ENCODE measurements at places on chromosomes 13 and 19. TPM values are rescaled to one million over a fixed set of nuclear protein-coding genes. Genes with fewer than 3 reads are reported as not detected.

DNA sequence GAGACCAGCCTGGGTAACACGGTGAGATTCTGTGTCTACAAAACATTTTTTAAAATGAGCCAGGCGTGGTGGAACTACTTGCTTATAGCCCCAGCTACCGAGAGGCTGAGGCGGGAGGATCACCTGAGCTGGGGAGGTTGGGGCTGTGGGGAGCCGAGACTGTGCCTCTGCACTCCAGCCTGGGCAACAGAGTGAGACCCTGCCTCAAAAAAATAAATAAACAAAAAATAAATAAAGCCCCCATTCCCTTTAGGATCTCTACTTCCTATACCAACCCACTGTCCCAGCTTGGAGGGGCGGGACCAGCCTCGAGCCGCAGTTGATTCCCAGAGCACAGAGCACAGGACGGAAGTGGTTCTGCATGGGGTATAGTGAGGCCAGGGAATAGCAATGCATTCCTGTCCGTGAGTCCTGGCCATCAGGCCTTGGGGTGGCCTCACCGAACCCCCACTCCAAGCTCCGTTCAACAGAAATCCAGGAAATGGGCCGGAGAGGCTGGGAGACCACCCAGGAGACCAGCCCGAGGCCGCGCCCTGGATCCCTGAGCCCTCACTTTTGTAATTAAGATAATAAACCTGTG, 4.9 kb upstream of the PTBP1 start:
- H3K27me3 ChIP-seq: no peaks in the 10 kb centered on the region
- peaks cover 30% of the 10 kb centered on the region for H3K4me1 ChIP-seq
- H3K36me3 ChIP-seq: no peaks in the 10 kb centered on the region
- no peak overlapping the region for H3K4me3 ChIP-seq

Gene ZFR2
- not detected for total RNA-seq

GRCh38 chr13:47399599-47399998, 502.7 kb upstream of the HTR2A start:
- H3K4me3 ChIP-seq: no peak overlapping the region
- no peaks in the 10 kb centered on the region for H3K36me3 ChIP-seq
- H3K27ac ChIP-seq: no peak overlapping the region
- DNase-seq: no peak
- H3K4me1 ChIP-seq: no peaks in the 10 kb centered on the region

Gene TEAD2
- 20.4 TPM for total RNA-seq

DNA sequence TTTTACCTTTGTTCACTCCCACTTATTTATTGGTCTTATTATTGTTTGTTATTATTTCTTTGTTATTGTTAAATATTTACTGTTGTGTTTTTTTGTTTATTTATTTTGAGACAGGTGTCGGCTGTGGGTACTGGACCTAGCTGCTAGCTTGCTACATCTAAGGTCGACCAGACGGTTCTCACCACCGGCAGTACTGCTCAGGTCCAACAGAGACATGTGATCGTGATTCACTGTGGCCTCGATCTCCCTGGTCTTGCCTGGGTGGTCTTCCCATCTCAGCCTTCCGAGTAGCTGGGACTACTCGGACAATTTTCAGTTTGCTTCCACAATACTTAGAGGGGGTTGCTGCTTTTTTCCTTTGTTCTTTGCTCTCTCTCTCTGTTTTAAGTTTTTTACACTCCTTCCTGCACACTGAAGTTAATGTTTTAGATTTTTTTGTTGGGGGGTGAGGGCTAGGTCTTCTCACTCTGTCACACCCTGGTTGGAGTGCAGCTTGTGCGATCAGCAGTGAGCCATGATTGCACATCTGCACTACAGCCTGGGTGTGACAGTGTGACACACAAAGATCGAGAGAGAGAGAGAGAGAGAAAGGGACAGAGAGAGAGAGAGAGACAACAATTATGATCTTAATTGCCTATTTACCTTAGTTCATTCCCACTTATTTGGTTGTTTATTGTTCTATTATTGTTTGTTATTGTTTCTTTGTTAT, 1432.4 kb downstream of the UQCRFS1 start:
- no peak for DNase-seq
- no peak overlapping the region for H3K4me3 ChIP-seq
- H3K27me3 ChIP-seq: no peaks in the 10 kb centered on the region
- no peaks in the 10 kb centered on the region for H3K4me1 ChIP-seq
- no peak overlapping the region for H3K27ac ChIP-seq

DNA sequence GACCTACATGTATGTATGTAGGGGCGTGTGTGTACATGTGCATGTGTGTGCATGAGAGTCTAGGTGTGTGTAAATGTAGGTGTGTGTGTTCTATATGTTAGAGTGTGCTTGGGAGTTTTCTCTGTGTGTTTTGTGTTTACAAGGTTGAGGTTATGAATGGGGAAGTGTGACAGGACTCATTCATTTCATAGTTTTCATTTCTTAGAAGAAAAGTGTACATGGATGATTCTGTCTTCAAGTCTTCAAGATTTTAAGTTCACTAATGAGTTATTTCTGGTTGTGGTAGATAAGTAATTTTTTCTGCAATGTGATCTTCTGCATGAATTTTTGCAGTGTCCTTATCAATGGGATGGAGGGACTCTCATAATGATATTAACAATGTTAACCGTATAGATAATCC, 118.2 kb upstream of the SLC10A2 start:
- no peaks in the 10 kb centered on the region for H3K36me3 ChIP-seq
- H3K27me3 ChIP-seq: no peaks in the 10 kb centered on the region
- DNase-seq: no peak
- no peak overlapping the region for H3K4me3 ChIP-seq

Gene IL17D
- 3.7 TPM for total RNA-seq

DNA sequence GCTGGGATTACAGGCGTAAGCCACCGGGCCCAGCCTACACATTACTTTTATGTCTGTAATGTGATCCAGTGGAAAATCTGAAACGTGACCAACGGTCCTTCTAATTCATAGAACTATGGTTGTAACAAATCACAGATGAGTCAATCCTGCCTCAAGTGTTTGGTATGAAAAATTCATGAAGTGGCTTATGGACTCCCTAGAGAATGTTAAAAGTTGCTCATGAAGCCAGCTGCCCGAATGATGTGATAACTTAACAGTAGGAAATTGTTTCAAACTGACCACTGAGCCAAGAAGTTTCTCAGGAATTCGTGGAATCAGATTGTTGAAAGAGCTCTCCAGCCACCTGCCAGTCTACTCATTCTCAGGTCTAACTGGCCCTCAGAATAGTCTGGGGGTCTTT, 59.4 kb upstream of the FARP1 start:
- no peak for DNase-seq
- no peak overlapping the region for H3K27ac ChIP-seq
- no peak overlapping the region for H3K4me3 ChIP-seq
- no peaks in the 10 kb centered on the region for H3K4me1 ChIP-seq
- H3K36me3 ChIP-seq: no peaks in the 10 kb centered on the region

DNA sequence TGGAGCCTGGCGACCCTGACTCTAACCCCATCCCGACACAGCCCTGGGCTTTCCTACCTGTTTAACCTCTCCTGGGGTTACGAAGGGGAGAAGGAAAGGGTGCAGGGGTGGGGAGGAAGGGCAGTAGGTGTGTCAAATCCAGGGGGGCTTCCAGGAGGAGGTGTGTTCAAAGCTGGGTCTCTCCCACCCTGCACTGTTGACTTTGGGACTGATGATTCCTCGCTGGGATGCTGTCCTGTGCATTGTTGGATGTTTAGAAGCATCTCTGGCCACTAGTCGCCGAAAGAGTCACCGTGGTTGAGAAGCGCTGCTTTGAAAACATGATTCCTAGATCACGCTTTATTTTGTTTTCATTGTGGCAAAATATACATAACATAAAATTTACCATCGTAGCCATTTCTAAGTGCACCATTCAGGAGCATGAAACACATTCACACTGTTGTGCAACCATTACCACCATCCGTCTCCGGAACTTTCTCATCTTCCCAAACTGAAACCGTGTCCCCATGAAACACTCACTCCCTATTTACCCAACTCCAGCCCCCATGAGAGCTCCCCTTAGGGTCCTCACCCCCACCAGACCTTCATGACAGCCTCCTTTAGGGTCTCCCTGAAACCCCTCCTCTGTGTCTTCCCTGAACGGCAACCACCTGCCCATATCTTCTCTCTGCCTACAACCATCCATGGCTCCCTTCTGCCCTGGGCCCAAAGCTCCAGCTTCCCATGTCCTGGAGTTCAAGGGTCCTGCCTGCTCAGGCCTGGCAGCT, 4.4 kb upstream of the FCER2 start:
- no peaks in the 10 kb centered on the region for H3K36me3 ChIP-seq
- no peaks in the 10 kb centered on the region for H3K27me3 ChIP-seq
- no peak overlapping the region for H3K4me3 ChIP-seq
- H3K27ac ChIP-seq: no peak overlapping the region
- DNase-seq: no peak

DNA sequence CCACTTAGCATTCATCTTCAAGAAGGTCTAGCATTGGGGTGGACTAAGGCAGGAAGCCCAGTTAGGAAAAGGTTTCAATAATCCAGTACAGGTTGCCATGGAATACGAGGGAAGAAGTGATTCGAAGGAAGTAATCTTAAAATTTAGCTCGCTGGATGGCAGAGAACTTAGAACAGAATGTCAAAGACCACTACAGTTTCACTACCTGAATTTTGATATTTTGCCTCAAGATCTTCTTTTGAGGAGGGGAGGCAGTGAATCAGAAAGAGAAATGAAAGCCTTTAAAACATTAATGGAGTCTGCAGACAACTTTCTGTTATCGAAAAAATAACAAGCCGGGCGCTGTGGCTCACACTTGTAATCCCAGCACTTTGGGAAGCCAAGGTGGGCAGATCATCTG, 7.0 kb upstream of the RAB8A start:
- H3K36me3 ChIP-seq: peaks cover 7% of the 10 kb centered on the region
- H3K4me3 ChIP-seq: no peak overlapping the region
- no peaks in the 10 kb centered on the region for H3K4me1 ChIP-seq
- no peaks in the 10 kb centered on the region for H3K27me3 ChIP-seq
- DNase-seq: no peak

Gene SYCN
- not detected for total RNA-seq

- H3K27ac ChIP-seq: no peak overlapping the region
- no peak for DNase-seq
- H3K27me3 ChIP-seq: no peaks in the 10 kb centered on the region
- H3K36me3 ChIP-seq: no peaks in the 10 kb centered on the region
- no peaks in the 10 kb centered on the region for H3K4me1 ChIP-seq
Measured at GRCh38 chr19:28500296-28500695, 712.7 kb downstream of the UQCRFS1 start.

Gene B3GNT8
- 35.8 TPM for total RNA-seq

DNA sequence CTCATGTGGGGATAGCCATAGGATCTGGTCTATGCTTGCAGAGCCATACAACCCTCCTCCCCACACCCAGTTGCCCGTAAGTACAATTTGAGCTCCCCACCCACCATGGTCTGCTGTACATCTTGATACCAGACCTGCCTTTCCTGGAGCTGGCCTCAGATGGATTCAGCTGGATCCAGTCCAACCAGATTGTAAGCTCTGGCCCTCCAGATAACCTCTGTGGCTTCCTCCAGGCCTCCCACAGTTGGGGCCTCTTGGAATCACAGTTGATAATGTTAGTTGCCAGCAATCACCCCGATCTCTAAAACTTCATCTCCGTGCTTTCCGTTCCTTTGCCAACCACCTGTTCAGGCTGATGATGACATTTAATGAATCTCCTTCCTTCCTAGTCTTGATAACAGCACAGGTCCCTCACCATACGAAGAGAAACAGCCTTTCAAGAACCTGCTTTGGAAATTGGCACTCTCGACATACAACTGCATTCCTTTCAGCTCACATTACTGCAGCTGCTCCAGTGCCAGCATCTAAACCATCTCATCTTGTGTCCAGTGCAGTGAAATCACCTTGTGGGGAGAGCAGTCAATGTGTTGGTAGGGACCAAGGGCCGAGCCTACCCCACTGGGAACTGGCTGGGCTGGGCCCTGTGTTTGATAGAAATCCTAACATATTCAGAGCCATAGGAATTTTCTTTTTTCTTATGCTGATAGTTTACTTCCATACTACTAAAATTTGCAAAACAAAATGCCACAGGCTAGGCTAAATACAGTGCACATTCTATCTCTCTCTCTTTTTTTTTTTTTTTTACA, 15.1 kb upstream of the FOXO1 start:
- H3K27me3 ChIP-seq: no peaks in the 10 kb centered on the region
- no peak overlapping the region for H3K27ac ChIP-seq
- no peaks in the 10 kb centered on the region for H3K36me3 ChIP-seq

- H3K27ac ChIP-seq: no peak overlapping the region
Measured at GRCh38 chr19:16862826-16863415, 25.9 kb upstream of the F2RL3 start.

GRCh38 chr13:26853323-26853722, 92.7 kb upstream of the GPR12 start:
- H3K4me3 ChIP-seq: no peak overlapping the region
- no peaks in the 10 kb centered on the region for H3K36me3 ChIP-seq
- H3K27me3 ChIP-seq: no peaks in the 10 kb centered on the region
- no peak for DNase-seq

Gene GPR12
- not detected for total RNA-seq

Gene PGLYRP2
- not detected for total RNA-seq

- no peak overlapping the region for H3K4me3 ChIP-seq
- no peaks in the 10 kb centered on the region for H3K36me3 ChIP-seq
- H3K4me1 ChIP-seq: peaks cover 13% of the 10 kb centered on the region
- H3K27ac ChIP-seq: no peak overlapping the region
- DNase-seq: no peak
- no peaks in the 10 kb centered on the region for H3K27me3 ChIP-seq
Measured at GRCh38 chr13:19597523-19597922, 35.9 kb upstream of the MPHOSPH8 start.

Gene FGF22
- not detected for total RNA-seq

Gene OVOL3
- total RNA-seq: not detected

DNA sequence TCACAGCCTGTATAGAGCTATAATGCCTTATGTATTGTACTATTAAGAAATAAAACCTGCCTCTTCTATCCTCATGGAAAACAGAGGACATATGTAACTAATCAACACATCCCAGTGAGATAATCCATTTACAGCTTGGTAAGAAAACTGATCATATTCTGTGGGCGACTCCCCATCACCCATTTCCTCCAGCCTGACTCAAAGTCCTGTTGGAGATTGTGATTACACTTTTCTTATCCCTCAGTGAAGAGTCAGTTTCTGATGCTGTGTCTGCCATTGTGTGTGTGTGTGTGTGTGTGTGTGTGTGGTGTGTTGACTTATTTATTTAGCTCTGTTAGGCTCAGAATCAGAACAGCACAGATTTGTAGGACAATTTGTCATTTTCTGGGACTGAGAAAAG, 212.8 kb downstream of the FGF9 start:
- no peaks in the 10 kb centered on the region for H3K36me3 ChIP-seq
- no peak for DNase-seq
- no peak overlapping the region for H3K27ac ChIP-seq
- H3K4me1 ChIP-seq: no peaks in the 10 kb centered on the region

Gene TMEM259
- 130 TPM for total RNA-seq

Gene RAVER1
- 25.5 TPM for total RNA-seq
